GDM1 (cell line): ENCODE measurements at places on chromosomes 2 and 18.
A peak's percentile ranks its signal among the peaks of the same experiment; 100 is the strongest.

DNA sequence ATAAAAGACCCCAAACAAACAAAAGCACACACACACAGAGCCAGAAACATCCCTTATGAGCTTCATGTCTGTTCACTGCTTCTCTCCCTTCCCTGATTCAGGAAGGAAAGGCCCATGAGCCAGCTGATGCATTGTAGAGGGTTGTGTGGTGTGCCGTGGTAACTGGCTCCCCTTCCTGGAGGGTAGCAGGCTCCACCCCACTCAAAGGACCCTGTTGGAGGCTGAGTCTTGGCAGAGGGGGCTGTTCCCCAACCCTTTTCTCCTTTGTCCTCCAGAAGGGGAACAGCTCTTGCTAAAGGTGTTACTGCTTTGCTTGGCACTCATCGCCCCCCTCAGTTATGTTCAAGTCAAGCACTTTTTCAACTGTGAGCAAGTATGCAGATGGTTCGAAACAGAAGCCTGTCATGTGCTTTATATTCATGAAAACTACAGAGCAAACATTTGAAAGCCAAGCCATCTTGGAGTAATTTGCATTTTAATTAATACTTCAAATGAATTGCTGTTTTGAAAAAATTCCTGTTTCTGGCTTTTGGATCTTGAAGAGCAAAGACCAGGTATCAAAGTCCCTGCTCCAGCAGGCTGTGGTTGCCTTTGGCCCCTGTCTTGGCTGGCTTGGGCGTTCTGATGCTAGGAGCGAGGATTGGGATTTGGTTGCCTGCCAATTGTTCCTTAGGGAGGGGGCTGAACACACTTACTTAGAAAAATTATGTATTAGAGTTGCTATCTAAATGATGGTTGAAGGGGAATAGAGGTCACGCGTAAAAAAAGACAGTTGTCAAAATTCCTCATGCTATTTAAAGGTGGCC lies 267.8 kb downstream of the TSN start:
- no peak for DNase-seq

DNA sequence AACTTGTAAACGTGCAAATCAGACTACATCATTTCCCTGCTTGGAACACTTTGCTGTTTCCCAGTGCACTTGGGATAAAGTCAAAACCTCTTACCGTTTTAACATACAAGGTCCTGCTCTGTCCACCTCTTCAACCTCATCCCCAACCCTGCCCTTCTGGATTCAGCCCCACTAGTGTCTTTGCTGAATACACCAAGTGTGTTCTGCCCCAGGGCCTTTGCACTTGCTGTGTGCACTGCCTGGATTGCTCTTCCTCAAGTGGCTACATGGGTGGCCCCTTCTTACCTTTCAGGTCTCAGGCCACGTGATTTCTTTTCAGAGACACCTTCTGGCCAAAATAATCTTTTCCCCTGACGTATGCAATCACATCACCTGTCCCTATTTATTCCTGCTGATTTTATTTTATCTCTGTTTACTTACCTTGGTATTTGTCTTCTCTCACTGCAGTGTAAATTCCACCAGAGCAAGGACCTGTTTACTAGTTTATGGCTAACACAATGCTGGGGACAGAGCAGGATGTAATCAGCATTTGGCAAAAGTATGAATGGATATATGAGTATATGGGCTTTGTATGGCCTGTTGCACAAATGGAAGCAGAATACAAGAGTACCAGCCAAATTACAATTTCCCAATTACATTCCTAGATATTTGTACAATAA lies 63.9 kb downstream of the MAPK4 start:
- DNase-seq = no peak

GRCh38 chr2:175883586-175884194 lies 118.4 kb downstream of the LNPK start:
- DNase-seq = no peak

GRCh38 chr2:111715987-111716904 lies 167.7 kb downstream of the ANAPC1 start:
- no peak for DNase-seq

- DNase-seq = no peak
These were observed 60.3 kb upstream of the CREB1 start for GRCh38 chr2:207469451-207469850.

GRCh38 chr2:32746669-32747068 lies 118.8 kb downstream of the TTC27 start:
- DNase-seq = no peak

DNA sequence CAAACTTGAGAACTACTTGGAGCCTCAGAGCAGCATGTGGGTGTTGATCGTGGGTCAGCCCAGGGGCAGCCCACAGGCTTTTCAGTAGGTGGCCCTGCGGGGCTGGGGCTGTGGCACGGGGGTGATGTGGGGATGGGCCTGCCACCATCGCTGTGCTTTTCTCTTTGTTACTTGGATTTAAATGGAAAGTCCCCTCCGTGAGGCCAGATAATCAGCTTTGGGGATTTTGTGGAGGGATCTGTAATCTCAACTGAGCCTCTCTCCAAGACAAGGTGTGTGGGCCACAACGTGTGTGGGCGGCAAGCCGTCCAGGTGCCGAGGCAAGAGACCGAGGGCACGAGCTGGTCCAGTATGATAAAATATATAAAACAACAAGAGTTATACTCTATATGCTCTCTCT lies 16.7 kb downstream of the COLEC11 start:
- no peak for DNase-seq

- no peak for DNase-seq
These were observed 8.9 kb downstream of the GTF3C2 start for GRCh38 chr2:27347641-27348040.

DNA sequence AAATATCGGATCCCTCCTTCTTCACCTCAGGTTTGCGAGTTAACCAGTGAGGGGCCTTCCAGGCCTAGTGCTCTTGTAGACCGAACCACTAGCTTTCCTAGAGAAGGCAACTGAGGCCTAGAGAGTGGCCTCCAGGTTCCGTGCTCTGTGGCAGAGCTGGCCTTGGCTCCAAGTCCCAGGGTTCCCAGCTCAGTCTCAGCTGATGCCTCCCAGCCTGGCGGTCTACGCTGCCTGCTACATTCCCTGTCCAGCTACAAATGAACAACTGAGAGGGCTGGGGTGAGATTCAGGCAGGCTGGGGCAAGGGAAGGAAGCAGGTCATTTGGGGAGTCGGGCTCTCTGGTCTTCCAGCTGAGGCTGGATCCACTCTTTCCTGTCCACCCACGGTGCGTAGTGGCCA lies 2.3 kb downstream of the STEAP3 start:
- no peak for DNase-seq

GRCh38 chr2:43225093-43225787 lies 1.2 kb downstream of the ZFP36L2 start:
- peak; percentile 51 for DNase-seq

DNA sequence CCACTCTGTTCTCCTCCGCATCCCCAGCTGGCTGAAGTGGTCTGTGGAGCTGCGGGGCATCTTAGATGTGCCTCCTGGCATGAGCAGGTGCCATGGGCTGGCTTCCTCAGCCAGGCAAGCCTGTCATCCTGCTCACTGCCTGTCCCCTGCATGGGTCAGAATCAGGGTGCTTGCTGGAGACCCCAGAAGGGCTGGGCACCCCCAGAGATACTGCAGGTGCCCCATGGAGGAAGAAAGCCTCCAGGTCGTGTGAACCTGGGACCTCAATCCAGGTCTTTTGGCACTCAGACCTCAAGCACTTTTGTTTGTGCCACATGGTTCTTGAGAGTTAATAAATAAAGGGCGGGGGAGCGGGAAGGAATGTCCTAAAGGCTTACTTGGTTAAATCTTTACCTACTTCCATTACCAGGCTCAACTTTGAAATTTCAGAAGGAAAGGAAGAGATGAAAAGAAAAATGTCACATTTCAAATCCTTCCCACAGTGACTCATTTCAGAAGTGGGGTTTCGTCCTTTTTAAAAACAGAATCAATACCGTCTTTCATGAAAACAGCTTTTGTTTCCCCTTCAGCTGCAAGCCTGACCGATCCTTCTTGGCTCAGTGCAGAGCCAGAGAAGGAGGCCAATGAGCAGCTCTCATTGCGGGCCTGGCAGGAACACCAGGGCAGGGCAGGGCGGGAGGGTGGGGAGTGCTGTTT lies 69.9 kb downstream of the RHOB start:
- no peak for DNase-seq

DNA sequence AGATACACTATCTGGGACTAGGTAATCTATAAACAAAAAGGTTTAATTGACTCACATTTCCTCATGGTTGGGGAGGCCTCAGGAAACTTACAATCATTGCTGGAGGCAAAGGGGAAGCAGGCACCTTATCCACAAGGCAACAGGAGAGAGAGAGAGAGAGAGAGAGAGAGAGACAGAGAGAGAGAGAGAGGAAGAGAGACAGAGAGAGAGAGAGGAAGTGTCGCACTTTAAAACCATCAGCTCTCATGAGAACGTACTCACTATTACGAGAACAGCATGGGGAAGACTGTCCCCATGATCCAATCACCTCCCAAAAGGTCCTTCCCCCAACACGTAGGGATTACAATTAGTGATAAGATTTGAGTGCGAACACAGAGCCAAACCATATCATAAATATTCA lies 253.5 kb upstream of the TRIB2 start:
- DNase-seq = no peak

DNA sequence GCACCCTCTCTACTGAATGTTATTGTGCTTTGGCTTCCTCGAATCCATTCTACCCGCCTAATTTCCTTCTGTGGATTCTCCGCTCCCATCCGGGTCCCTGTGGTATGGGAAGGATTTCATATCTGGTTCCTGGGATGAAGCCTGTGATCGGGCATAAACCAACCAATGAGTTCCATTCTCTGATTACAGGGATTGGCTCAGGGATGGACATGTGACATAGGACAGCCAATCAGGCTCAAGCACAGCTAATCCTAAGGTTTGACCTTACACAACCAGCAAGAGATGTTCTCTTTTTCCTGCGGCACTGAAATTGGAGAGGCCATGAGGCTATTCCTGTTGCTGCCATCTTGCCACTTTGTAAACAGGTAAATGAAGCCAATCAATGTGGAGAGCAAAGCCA lies 168.1 kb upstream of the SMAD2 start:
- no peak for DNase-seq

DNA sequence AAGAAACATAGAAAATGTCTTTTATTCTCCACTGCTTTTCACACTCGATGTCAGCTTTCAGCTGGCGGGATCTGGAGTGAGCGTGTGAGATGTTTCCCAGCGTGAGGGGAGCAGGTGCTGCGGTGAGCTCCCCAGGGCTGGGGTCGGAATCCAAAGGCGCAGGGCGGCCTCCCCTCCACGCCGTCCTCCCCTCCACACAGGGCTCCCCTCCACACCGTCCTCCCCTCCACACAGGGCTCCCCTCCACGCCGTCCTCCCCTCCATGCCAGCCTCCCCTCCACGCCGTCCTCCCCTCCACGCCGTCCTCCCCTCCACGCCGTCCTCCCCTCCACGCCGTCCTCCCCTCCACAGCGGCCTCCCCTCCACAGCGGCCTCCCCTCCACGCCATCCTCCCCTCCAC lies 26.9 kb upstream of the KCNG2 start:
- no peak for DNase-seq

GRCh38 chr2:200266406-200266805 lies 40.1 kb upstream of the SPATS2L start:
- no peak for DNase-seq

DNA sequence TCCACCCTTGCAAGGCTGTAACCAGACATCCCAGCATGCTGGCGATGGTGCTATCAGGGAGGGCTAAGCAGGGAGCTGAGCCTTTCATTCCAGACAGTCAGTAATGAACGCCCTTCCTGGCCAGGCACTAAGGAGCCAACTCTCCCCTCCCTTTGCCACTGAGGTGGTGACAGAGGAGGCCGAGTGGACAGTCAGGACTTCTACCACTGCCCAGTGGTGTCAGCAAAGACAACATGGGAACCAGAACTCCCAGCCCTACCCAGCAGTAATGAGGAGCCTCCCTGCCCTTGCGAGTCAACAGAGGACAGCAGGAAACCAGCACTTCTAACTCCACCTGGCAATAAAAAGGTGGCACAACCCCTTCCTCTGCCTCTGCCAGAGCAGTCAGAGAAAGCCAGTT lies 68.6 kb downstream of the ZAP70 start:
- no peak for DNase-seq

- no peak for DNase-seq
These were observed 38.5 kb downstream of the KCTD18 start for GRCh38 chr2:200471324-200471848.

- no peak for DNase-seq
These were observed 117.0 kb upstream of the RIOK3 start for GRCh38 chr18:23336101-23336500.

GRCh38 chr2:236733156-236733555 lies 163.5 kb downstream of the ACKR3 start:
- DNase-seq = no peak

GRCh38 chr2:119809339-119810048 lies 49.8 kb downstream of the PTPN4 start:
- DNase-seq = no peak

- DNase-seq = no peak
These were observed 13.0 kb downstream of the DTNA start for GRCh38 chr18:34723143-34723542.

DNA sequence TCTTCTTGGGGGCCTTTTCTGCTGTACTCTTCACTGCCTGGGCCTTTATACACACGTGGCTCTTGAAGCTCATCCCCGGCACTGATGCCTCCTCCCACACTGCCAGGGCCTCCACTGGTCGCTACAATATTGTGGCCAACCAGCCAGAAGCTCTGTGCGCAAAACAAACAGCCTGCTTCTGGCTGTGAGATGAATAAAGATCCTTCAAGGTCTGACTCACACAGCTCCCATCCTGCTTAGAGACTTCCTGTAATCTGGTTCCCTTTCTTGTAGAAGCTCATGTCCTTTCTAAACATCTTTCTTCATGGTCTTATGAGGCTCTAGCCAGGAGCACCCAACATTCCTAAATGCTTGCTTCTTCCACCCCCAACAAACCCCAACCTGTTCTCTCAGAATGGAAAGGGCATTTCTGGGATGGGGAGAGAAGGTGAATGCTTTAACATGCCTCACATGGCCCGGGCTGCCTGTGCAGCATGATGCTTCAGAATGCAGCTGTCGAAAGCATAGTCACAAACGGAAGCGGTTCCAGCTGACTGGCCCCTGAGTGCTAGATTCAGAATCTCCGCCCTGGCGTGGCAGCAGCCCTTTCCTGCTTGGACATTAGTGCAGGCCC lies 24.6 kb downstream of the NRP2 start:
- DNase-seq = peak; percentile 83

- no peak for DNase-seq
These were observed 6.8 kb upstream of the LAMA3 start for GRCh38 chr18:23682472-23682871.

DNA sequence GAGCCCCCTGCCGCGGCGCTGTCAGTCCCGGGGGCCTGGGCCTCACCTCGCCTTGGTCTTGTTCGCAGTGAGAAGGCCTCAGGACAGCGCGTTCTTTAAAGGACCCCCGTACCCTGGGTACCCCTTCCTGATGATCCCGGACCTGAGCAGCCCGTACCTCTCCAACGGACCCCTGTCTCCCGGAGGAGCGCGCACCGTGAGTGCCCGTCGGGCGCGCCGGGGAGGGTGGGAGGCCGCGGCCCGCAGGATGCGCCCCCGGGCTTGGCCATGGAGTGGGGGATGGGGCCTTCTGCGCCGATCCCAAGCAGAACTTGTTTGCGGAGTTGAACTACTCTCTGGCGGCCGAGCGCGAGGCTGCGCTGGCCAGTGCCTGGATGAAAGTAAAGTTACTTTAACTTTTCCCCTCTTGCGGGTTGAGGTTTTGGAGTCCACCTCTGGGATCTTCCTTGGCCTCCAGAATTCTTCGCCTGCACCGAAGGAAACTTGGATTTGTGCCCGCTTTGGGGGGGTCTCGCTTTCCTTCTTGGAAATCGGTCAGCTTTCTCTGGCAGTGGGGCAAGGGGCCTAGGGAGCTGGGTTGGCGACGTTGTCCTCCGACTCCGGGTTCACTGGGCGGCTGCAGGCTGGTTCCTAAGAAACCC lies 1.2 kb downstream of the TCF7L1 start:
- DNase-seq = no peak

GRCh38 chr18:48973731-48974130 lies 23.0 kb upstream of the SMAD7 start:
- DNase-seq = no peak
